ENCODE measurements at places on chromosomes 4 and X.

DNA sequence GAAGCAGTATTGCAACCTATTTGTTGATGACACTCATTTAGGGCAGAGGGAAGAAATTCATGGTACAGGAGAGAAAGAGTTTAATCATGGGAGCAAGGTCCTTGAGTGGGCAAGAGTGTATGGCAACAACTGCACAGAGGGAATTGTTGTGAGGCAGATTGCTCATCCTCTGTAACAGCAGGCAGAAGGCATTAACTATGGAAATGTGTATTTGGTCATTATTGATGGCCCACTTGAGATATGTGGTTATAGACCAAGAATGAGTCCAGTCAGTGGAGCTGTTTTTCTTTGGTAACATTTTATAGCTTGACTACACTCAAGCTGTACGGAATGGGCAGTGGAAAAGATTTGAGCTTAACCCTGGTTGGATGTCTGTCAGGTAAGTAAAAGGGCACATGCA is 15.9 kb downstream of the PLRG1 start:
- DNase-seq, result no peak

GRCh38 chrX:112197840-112198239 is 115.3 kb upstream of the TRPC5 start:
- no peak for DNase-seq

- no peak for DNase-seq
Observed at GRCh38 chrX:136214551-136214950, 36.6 kb downstream of the MAP7D3 start.

DNA sequence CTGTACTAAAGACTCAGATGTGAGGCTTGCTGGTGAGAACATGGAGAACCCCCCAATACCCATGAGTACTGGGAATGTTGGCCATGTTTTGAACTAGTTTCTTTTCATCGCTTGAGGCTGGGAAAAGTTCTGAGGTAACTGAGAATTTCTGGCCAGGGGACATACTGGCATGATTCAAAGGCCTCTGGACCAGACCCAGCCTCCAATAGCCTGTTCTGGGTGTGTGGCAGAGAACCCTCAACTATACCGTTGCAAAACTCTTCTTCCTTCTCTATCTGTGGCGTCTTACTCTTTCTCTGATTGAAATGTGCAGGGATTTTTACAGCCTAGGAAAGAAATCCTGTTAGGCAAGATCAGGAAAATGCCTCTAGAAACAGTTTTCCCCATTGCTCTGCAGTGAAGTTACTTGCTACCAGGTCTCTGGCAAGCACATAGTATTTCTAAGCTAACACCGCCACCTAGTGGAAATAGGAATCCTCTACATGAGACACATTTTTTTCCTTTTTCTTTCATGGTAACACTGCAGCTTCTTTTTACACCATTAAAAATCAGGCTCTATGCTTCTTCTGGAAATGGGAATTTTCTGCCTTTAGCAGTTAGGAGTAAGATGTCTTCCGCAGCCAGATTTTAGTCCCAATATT is 170.7 kb upstream of the ZCCHC13 start:
- DNase-seq, result peak; percentile 27

- DNase-seq, result no peak
Observed at GRCh38 chrX:153565996-153566580, 32.9 kb downstream of the CCNQ start.

DNA sequence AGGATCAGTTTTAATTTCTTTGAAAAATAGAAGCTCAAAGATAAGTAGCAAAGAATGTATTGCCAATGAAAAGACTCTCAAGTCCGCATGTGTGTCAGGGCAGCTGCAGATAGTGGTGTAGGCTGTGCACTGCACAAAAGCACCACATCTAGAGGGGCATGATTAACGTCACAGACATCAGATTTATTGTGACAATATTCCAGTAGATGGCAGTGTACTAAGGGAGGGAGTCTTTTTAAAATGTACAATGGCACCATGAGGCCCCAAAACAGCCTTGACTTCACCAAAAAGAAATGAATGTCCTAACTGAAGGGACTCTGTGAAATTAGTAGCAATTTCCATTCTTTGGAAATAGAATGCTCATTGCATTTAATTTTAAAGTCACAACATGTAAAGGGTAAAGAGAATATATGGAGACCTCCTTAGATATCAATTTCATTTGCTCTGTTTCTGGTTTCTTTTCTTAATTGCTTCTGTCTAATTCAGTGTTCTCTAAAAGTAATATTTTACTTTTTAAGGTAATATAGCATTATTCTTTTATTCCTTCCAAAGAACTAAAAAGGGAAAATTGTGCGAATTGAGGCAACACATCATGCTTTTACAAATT is 98.4 kb downstream of the ZNF827 start:
- DNase-seq, result peak; percentile 37
